Natural killer cell treated with Interleukin-12 subunit alpha and Interleukin-12 subunit beta and Interleukin-15 and Interleukin-18, amount 100 ng/mL, for 72 hours (primary cell): ENCODE measurements at places on chromosomes 4 and X. TPM values are rescaled to one million over a fixed set of nuclear protein-coding genes. Genes with fewer than 3 reads are reported as not detected.

CT55 gene
- not detected for total RNA-seq

CENPVL1 gene
- total RNA-seq: not detected

CFAP99 gene
- not detected for total RNA-seq

MGARP gene
- total RNA-seq: 0.21 TPM

ZNF157 gene
- total RNA-seq: 0.31 TPM

APELA gene
- not detected for total RNA-seq
